ENCODE measurements at places on chromosomes 1 and 21.

DNA sequence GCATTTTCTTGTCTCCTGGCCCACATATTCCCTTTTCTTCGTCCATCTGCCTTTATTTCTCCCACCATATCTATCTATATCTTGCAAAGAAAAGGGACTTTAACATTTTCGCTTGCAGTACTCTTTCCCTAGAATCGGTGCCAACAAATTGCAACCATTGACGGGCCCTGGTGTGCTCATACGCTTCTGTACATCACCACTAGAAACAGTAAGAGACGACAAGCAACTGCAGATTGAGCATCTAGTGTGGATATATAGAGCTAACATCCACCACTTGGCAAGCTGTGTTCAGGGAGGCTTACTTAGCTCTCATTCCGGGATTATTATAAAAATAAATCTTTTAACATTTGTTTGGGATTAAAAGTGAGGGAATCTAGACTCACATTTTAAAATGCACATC lies 230.8 kb upstream of the PKN2 start:
- no peak for DNase-seq

DNA sequence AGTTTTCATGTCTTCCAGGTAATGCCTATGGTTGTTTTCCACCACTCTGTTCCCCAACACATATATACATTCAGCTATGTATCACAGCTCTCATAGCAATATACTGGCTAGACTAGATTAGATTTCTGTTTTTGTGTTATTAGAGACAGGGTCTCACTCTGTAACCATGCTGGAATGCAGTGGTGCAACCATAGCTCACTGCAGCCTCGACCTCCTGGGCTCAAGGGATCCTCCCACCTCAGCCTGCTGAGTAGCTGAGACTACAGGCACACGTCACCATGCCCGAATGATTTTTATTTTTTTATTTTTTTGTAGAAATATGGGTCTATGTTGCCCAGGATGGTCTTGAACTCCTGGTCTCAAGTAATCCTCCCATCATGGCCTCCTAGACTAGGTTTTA lies 37.7 kb downstream of the SYNJ1 start:
- DNase-seq = no peak

DNA sequence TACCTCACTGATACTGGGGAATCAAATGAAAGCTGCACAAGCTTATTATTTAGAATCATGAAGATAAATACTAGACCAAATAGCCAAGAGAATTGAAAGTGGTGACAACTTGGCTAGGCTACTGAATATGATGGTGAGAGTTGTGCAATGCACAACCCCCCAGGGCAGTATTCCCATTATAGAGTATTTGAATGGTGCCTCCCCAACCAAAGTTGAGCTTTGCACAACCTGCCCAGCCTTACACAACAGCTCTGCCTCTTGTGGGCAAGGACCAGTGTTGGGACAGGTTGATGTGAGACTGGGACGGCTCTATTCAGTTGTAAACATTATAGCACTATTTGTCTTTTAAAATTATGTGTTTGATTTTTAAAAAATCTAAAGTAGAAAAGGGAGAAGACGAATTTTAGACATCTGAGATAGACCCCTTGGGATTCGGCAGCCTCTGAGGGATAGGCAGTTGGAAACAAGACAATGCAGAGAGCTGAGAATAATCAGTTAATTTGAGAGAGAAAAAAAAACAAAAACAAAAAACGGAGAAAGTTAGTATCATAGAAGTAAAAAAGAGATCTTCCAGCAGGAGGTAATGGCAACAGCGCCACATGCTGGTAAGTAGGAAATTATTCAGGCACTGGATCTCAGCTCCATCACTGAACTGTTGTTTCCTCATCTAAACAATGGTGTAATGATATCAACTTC lies 91.0 kb upstream of the KCNA3 start:
- DNase-seq = peak; percentile 41

GRCh38 chr1:237287876-237288521 lies 246.0 kb downstream of the RYR2 start:
- no peak for DNase-seq

GRCh38 chr1:87938631-87939030 lies 610.0 kb downstream of the LMO4 start:
- no peak for DNase-seq

DNA sequence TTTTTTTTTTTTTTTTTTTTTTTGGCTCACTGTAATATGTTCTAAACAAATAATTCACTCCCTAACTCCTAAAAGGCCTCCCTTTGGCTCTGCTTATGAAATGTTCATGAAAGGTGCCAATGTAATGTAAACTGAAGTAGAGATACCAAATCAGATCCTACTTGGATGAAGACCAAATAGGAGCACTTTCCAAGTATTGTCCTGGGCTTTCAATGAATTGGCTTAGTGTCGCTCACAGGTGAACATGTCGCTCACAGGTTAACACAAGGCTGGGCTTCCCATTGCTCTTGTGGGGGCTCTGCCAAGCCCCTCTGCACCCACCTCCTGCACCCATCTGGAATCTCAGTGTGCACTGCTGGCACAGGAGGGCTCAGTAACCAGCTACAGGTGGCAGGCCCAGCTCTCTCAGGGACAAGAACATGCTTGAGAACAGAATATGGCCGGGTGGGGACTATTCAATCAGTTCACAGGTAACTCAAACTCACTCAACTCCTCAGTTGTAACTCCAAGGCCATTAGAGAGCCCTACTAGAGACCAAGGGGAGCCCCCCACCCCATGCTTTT lies 10.6 kb upstream of the CD58 start:
- DNase-seq = no peak

GRCh38 chr1:172658871-172659453 lies at the start of gene FASLG:
Gene FASLG (plus strand): TSS chr1:172659103. CDS start chr1:172659202, 99 bp downstream.
- no peak for DNase-seq

- DNase-seq = no peak
These were observed 24.4 kb downstream of the FABP3 start for GRCh38 chr1:31348449-31348848.

DNA sequence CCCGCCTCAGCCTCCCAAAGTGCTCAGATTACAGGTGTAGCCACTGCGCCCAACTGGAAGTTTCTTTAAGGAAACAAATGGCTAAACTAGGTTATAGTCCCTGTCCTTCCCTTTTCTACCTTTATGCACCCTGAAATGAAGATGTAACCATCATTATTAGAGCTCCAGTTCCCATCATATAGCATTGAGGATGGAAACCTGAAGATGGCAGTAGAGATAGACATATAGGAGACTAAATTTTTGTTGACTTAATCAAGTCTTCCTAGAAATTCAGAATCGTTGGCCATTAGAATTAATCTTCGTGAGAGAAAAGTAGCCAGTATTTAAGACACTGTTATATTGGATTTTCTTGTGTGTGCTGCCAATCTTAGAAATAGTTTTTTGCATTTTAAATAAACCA lies 1016.3 kb upstream of the NCAM2 start:
- no peak for DNase-seq

DNA sequence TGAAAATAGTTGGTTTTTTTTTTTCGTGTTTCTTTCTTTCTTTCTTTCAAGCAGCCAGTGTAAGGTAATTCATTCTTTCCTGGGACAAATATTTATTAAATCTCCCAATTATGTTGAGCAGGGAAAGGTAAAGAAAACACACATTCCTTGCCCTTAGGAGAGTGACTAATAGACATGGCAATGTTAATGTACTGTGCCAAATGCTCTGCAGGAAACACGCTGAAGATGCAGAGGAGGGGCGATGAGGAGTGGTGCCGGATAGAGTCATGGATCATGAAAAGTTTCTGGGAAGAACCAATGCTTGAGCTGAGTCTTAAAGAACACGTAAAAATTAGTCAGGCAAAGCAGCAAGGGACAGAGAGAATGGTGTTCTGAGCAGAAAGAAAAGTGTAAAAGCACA lies 199.2 kb downstream of the DNM3 start:
- no peak for DNase-seq

GRCh38 chr1:31769720-31770390 lies 5.7 kb upstream of the ADGRB2 start:
- DNase-seq = peak; percentile 50

- DNase-seq = no peak
These were observed 10.1 kb downstream of the NEK7 start for GRCh38 chr1:198166900-198167299.
